ENCODE measurements at places on chromosomes 3 and 15.
A peak's percentile ranks its signal among the peaks of the same experiment; 100 is the strongest.

DNA sequence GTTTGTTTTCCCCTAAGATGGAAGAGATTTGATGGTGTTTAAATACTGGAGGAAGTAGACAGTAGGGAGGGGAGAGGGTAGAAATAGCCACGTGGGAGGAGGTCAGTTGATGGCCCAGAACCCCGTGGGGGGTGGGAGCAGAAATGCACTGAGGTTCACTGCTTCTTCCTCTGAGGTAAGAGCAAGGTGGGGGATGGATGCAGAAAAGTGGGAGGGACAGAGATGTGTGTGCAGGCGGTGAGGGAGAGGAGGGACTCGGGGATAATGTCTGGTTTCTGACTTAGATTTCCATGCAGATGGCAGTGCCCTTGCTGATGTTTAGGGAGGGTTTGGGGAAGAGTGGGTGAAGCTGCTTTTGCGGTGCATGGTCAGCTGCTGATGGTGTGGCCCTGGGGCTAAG lies 102.9 kb downstream of the ARNT2 start:
- DNase-seq, result peak; percentile 67

GRCh38 chr3:30602946-30603345 lies 3.5 kb upstream of the TGFBR2 start:
- no peak for DNase-seq

GRCh38 chr15:77001351-77001750 lies 6.4 kb downstream of the PSTPIP1 start:
- DNase-seq, result no peak

DNA sequence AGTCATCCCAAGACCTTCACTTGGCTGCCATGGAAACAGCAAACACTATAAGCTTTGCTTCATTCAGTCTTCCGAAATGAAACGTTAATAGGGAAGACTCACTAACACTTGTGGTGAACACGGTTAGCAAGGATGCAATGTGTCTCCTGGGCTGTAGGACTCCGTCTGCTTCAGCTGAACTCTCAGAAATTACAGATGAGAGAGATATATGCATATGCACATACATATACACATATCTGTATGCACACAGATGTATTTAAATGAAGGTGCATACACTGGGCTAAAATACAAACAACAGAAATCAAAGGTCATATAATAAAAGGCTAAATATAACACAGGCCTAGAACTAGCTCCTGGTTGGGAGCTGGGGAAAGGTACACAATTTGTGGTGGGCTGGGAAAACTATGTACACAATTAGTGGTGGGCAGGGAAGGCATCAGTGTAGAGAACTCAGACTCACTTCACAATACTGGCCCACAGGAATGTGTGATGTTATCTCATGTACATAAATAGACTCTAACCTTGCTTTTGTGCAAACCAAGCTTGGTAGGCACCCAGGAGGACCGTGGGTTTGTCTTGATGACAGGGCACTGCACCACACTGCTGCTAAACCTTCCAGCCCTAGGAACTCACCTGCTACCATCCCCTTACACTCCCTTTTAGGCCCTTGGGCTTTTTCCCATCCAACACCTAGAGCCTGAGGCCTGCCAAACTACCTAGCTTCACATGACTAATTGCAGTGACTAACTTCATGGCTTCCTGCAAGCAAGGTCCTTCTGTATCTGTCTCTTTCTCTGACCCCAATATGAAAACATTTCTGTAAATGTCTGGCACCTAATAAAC lies 873.1 kb downstream of the NSUN3 start:
- DNase-seq, result no peak

DNA sequence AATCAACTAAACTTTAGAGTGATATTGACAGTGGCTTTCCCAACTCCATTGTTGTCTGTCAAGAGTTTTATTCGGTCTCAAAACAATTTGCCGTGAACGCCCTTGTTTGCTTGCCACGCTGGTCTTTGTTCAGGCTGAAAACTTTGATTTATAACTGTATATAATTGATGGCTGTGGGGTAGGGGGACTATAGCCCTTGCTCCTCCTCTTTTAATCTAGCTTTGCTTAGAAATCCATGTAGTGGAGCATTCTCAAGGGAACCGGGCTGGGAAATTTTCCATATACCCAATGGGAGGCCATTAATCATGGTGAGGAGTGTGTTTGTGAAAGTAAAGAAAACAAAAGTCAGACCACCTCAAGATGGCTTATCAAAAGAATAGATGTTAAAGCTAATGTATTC lies 339.8 kb upstream of the RARB start:
- DNase-seq, result no peak

DNA sequence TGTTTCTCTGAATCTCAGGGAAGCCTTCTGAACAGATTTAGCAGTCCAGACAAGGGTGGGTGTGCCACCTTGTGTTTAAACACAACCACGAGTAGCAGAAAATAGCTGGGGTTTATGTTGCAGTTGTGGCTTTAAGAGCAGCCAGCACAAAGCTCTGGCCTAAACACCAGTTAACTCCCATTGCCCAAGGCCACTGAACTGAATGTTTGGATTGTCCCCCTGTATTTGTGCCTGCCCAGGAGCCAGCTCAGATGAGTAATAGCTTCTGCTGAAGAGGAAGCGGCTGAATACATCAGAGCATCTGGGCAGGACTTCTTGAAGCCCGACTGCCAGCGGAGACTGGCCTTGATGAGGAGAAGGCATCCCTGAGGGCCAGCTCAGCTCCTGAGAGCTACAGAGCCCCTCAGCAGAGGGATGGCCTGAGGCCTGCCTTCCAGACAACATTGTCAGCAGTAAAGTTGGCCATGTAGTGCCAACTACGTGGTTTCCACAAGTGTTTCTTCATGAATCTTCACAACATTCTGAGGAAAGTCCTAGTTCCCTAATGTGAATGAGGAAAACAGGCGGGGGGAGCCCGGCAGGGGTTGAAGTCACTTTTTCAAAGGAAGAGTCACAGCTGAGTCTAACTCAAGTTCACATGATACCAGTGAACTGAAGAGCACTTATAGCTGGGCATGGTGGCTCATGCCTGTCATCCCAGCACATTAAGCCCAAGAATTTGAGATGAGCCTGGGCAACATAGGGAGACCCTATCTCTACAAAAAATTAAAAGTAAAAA lies 65.8 kb upstream of the ZBTB38 start:
- peak; percentile 84 for DNase-seq

DNA sequence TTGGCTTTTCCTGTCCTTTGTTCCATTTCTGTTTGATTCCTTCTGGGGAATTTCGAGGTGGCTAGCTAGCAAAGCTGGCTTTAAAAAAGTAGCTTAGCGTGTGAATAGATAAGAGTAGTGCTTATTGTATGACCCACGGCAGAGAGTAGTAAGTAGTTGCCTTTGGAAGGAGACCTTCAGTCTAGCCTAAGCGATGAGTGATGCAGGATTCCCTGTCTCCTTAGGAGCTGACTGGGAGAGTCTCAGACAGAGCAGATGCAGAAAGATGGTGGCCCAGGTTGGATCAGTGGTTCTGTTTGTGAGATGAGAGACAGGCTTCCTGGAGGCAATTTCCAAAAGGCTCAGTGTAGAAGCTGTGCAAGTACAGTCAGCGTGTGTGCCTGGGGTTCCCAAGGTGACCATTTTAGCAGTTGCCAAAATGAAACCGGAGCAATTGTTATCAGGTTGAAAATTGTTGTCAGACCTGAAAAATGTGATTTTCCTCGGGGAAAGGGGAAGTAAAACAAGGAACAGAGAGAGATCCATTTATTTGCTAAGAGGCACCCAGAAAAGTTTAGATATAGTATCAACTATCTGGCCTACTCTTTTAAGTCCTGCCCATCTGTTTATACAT lies 681 bp upstream of the IL5RA start:
- no peak for DNase-seq

GRCh38 chr3:67635257-67635656 lies 19.2 kb downstream of the SUCLG2 start:
- peak; percentile 94 for DNase-seq

DNA sequence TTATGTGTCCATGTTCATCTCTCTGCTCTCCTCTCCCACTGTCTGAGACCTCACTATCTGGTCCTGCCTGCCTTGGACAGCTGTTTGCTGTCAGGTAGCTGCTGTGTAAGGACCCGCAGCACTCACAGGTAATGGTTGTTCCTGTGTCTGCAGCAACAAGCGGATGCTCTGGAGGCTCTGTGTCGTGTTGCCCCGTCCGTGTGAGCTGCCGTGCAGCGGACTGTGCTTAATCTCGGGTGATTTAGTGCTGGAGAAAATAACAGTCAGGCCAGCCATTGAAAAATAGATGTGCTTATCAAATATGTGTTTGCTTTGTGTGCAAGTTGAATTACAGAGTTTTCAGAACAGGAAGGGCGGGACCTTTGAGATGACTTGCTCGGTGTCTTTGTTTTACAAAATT lies 121.4 kb downstream of the GABRG3 start:
- no peak for DNase-seq

DNA sequence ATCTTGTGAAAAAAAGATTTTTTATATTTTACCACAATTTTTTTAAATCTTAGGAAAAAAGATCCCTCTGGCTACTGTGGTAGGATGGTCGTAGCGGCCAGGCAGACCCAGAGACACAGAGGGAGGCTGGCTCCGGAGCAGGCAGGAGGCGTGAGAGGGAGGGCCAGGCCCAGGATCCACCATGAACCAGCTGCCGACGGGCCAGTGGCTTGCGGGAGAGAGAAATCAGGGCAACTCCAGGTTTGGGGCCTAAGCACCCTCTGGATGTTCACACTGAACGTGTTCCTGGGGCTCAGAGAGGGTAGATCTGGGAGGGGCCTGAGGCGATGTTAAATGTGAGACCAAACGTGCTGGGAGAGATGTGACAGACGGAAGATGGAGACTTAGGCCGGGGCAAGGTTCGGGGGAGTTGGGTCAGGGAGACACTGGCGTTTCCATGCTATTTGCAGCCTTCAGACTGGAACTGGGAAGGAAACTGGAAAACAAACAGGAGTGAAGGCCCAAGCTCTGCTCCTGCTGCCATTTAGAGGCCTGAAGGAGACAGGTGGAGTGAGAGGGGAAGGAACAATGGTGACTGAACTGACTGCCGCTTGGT lies 1.6 kb upstream of the VILL start:
- no peak for DNase-seq

DNA sequence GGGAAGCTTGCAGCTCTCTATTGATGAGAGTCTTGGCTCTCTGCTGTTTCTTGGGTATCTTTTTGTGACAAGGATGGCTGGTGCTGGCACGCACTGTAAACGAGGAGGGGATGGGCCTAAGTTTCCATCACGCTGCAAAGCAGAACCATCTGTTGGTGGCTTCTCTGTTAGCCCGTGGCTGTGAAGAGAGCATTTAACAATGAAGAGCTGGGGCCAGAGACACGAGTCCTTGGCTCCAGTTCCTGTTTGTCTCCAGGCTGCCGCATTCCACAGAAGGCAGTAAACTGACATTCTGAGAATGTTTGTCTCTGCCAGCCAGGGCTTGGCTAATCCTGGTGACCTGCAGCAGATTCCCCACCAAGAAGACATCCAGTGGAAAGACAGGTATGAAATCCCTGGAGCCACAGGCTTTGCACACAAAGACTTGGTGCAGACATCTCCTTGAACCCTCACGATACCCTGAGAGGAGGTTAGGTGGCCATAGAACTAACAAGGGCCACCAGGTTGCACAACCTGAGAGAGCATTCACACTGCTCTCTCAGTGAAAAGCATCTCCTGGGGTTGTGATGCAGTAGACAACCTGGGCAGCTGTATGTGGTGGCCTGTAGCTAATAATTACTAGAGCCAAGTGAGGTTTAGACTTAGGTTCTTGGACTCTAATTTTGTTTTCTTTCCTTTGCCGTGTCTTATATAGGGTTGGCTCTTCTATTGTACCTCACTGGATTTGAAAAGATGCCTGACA lies 130.9 kb downstream of the ASB7 start:
- DNase-seq, result peak; percentile 51

GRCh38 chr3:6260551-6261191 lies 600.2 kb upstream of the GRM7 start:
- no peak for DNase-seq

GRCh38 chr3:30614373-30614772 lies 8.0 kb downstream of the TGFBR2 start:
- DNase-seq, result no peak

DNA sequence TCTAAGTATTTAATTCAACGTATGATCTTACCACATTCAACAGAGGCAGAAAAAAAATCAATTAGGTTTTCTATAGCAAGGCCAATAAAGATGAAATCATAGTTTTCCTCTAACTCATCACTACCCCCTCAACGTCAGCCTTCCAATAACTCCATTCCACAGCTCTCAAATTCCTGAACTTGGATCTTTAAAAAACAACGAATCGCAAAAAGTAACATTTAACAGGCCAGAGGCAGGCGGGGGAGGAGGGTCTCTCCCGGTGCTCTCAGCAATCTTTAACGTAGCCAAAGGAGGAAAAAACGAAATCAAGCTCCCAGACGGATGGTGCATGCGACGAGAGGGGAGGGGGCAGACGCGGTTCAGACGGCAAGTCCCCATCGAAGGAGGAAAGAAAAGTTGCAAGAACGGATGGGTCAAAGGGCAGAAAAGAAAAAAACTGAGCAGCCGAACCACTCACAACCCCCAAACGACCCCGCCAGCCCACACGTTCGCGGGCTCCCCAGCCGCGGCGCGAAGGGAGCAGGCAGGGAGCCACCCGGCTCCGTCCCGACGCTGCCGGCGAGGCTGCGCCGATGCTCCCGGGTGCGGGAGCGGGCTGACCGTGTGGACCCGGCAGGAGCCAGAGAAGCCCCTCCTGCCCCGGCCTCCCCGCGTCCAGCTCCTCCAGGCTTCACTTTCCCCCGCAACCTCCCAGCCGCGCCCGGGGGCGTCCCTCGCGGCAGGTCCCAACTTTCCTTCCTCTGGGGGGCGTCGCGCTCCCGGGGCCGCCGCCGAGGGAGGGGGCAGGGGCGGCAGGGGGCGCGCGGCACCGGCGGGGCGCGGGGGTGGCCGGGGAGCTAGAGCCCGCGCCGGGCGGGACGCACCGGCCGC lies 703 bp downstream of the PEAK1 start:
- DNase-seq, result peak; percentile 57

DNA sequence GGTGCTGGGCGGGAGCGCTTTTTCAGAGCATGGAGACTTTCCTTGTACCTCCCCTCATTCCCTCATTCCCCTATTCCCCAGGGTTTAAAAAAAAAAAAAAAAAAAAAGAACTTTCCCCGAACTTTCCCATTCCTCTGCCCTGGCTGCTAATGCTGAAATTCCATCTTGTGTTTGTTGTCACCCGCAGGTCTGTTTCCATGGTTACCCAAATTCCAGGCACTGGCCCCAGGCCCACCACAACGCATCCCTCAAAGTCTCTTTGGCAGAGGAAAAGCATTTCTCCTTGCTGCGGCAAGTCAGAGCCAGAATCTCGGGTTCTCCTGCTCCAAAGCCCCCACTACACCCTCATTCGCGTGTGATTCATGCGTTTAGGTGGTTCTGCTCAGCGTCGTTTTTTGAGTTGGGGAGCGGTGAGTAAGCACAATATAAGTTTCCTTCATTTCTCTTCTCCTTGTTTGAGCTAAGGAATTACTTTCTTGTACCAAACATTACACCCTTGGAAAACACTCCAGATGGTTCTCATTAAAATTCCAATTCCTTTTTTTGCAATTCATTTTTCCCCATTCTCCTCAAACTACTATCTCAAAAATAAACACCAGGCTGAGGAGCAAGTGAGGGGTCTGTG lies 21.6 kb downstream of the ANAPC13 start:
- peak; percentile 90 for DNase-seq

GRCh38 chr3:192122832-192123594 lies 604.3 kb downstream of the FGF12 start:
- DNase-seq, result peak; percentile 0

Data from iris pigment epithelial cell (primary cell).